Stimulated activated CD8-positive, alpha-beta memory T cell treated with anti-CD3 and anti-CD28 coated beads, Interleukin-12 subunit alpha, Interleukin-12 subunit beta, amount 100 ng/mL, for 4 hours (primary cell): ENCODE measurements at places on chromosomes 5 and 9.

GRCh38 chr5:55973296-55973695, 21.5 kb downstream of the IL6ST start:
- no peak for DNase-seq

GRCh38 chr5:135718651-135719050, 115.8 kb upstream of the SLC25A48 start:
- no peak for DNase-seq

DNA sequence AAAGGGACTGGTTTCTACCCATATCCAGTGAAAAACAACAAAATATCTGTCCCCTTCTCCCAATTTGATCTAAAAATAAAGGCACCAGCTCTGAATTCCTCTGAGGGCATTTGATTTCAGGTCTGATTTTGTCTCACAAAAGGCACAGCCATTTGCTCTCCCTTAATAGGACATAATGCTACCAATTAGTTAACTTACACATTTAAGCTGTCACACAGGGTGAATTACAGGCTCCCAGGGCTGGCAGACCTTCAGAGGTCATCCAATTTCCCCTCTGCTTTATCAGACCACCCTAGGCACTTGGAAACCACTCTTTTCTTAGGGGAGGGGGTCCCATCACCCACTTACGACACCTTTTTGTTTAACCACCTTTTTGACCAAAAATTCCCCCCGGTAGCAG, 319.9 kb downstream of the SPOCK1 start:
- no peak for DNase-seq

DNA sequence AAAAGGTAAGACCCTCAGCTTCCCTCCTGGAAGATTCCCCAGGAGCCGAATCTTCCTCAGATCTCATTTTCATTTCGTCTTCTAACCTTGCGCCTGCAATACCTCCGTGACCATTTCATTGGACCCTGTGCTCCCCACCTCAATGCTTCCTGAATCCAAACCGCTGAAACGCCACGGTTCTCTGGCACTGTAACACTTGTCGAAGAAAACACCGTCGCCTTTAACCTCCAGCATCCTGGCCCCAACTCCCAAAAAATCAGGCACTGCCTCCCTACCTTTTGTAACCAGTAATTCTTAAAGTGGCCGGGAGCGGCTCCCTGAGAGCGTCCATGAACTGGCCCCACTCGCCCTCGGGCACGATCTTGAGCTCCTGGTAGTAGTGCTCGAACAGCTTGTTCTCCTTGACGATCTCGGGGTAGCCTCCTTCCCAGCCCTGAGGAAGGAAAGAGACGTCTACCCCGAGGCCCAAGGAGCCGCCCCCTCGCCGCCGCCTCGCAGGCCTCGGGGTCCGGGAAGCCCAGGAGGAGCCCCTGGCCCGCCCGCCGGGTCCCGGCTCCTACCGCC, 438 bp downstream of the NSUN2 start:
- DNase-seq, result no peak

DNA sequence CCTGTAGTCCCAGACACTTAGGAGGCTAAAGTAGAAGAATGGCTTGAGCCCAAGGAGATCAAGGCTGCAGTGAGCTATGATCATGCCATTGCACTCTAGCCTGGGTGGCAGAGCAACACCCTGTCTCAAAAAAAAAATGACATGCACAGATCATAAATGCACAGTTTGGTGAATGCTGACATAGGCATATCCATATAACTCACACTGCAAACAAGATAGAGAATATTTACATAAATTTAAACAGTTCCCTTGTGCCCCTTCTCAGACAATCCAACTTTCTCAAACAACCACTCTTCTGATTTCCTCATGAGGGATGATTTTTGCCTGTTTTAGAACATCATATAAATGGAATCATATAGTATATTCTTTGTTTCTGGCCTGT, 88.7 kb upstream of the CAST start:
- DNase-seq, result no peak

DNA sequence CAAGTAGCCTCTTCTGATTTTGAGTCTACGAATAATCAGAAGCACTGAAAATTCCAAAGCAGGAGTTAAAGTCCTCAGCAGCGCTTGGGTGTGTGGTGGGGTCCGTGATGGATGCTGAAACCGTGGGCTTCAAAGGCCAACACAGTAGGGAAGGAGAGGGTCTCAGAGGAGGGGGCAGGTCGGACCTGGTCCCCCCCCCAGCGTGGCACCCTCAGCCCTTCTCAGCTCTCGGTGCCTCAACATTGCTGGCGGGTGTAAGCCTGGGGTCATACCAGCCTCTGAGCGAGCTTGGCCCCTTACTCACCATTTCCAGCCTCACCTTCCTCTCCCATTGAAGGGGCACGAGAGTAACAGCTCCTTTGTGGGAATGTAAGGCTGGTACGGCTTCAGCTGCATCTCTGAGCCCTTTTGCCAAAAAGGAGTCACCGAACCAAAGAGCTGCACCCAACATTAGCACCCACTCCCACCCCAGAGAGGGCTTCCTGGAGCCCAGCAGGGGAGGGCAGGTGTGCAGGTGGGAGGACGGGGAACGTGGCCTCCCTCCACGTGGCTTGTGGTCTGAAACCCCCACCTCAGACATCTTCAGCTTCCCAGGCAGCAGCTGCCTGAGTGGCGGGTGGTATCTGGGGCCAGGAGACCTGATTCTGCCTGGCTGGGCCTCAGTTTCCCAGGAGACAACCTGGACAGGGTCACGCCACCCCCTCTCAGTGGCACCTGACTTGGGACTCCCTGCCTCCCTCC, 6.7 kb upstream of the LCN1 start:
- DNase-seq, result no peak

DNA sequence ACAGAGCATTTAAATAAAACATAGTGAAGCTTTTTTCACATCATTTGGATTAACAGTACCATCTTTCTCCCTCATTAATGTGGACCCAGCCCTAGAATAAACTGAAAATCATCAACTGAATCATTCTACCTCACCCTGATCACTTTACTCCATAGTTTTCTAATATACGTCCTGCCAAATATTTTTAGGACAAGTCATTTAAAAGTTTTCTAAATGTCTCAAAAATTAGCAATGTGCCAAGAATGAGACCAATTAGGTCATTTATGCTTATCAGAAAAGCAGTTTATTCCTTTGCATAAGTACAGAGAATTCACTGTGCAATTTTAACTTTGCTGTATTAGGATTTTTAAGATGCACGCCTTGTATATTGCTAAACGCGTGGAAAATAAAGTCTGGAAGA, 284.4 kb downstream of the PIK3R1 start:
- no peak for DNase-seq

DNA sequence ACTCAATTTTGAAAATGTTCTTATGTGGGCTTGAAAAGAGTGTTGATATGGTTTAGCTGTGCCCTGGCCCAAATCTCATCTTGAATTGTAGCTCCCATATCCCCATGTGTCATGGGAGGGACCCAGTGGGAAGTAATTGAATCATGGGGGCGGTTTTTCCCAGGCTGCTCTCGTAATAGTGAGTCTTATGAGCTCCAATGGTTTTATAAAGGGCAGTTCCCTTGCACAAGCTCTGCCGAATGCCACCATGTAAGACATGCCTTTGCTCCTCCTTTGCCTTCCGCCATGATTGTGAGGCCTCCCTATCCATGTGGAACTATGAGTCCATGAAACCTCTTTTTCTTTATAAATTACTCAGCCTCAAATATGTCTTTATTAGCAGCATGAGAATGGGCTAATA, 71.0 kb downstream of the USP20 start:
- DNase-seq, result no peak

DNA sequence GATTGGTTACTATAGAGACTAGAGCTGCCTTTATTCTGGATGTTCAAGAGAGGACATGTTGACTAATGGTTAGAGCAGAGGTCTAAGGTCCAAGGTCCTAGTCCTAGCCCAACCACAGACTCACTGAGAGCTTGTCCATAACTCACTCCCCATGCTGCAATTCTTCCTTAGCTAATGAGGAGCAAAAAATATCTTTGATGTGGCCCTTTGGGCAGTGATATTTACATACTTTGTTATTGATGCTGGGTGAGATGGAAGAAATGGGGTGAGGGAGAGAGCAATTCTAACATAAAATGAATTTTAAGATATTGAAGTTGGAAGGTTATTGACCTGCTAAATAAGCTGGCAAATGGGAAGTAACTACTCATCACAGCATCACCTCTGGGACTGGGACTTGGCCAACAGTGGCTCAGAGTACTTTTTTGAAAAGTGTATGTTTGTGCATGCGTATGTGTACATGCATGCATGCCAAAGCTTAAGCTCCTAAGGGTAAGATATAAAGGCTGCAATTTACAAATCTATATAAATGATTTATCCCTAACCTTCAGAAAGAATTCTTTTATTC, 58.0 kb upstream of the ANKRD55 start:
- no peak for DNase-seq

DNA sequence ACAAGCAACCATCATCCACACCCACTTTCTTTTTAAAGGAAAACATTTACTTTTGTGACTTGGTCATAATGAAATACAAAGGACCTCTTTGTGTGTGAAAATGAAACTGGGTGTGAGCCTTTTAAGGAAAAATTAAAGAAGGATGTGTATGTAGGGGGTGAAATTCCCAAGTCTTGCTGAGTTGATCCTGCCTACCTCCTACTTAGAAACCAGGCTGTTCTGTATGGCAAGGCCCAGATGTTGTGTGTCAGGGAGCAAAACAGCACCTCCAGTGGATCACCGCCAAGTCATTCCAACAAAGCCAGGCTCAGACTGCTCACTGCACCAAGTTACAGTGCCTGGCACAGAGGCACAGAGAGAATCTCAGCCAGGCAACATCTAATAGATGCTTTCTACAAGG, 198.5 kb upstream of the FBN2 start:
- no peak for DNase-seq

DNA sequence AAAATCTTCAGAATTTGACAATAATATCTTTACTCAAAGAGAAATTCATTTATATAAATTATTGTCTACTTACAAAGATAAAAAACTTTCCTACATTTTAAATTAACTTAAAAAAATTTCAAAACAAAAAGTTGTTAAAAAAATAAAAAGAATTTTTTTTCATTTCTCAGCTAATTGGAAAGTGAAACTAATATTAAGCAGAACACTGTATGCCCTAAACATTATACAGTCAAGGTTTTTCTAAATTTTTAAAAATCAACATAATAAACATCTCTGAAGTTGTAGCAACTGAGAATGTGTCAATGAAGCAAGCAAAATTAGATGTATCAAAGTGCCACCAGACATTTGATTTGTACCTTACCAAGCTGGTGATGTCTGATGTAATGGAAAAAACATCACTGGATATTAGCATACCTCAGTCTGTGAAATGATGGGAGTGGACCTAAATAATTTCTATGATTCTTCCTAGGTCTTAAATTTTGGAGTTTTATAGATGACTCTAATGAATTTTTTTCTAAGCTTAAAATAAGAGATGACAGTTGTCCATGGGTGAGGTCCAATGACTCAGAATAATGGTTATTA, 290.1 kb downstream of the ADAMTS6 start:
- DNase-seq, result no peak

DNA sequence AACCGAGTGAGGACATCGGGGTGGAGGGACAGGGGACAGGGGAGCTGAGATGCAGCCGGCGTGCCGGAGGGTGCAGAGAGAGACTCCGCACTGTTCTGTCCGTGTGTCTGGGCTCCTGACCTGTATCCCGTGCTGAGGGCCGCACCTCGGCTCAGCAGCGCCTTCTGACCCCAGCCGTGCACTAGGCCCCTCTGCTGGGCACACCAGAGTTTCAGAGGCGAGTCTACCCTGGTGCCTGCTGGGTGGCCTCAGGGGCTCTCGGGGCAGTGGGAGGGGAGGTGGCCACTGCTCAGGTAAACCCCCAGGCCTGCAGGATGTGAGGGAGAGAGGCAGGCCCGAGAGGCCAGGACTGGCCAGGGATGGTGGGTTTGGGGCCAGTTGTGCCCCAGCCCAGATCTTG, 100.2 kb downstream of the RXRA start:
- DNase-seq, result no peak

- DNase-seq, result no peak
These were observed 981.2 kb downstream of the TLE4 start for GRCh38 chr9:80552931-80553330.

DNA sequence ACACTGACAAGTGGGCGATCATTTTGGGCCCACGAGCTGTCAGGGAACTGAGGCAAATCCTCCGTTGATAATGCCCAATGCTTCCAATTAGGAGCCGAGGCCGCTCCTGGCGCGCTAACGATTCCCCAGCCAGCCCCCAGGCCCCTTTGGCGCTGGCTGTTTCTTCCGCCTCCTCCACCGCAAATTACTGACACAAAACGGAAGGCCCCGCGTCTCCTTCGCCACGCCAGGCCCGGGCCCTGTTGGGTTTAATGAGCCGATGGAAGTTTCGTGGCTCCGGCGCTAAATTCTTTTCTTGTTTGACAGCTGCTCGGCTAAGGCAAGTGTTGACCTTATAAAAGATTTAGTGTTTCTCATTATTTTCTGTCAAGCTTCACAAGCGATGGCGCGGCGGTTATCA, 25.7 kb upstream of the BARHL1 start:
- no peak for DNase-seq

- no peak for DNase-seq
These were observed 451.8 kb downstream of the RAB3C start for GRCh38 chr5:59034498-59035186.

DNA sequence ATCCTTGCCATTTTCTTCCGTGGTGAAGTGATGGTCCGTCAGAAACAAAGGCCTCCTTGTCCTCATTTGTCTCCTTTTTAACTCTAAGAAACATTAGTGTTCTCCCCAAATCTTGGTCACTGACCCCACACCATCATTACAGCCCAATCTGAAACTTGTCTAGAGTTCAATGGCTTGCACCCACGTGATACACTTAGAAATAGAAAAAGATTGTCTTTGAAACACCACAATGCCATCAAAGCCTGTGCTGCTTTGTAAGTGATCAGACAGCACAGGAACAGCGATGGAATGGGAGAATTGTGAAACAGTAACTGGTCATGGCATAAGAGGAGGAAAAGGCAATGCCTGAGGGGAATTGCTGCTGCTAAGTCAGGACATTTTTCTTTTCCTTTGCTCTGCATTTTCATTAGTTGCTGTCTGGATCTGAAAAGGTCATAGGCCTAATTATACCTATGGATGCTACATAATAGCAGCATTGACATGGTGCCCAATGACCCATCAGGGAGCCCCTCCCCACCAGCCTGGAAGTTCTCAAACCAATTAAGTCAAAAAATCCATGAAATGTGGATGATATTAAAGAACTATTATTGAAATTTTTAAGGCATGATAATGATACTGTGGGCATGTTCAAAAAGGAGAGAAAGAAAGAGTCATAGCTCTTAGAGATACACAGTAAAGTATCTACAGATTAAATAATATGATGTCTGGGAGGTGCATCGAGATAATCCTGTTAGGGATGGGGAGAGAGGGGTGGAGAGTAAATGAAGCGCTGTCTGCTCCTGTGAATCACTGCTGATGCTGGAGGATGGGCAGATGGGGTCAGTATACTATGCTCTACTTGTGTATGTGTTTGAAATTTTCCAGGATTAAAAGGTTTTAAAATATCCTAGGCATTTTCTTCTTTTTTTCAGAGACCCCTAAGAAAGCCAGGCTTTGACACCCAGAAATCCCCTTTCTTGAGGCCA, 83.6 kb downstream of the ENC1 start:
- DNase-seq, result no peak
